Mucosa of gallbladder (tissue), 1 donor: ENCODE measurements at places on chromosomes 3 and 15.
A peak's percentile ranks its signal among the peaks of the same experiment; 100 is the strongest.

DNA sequence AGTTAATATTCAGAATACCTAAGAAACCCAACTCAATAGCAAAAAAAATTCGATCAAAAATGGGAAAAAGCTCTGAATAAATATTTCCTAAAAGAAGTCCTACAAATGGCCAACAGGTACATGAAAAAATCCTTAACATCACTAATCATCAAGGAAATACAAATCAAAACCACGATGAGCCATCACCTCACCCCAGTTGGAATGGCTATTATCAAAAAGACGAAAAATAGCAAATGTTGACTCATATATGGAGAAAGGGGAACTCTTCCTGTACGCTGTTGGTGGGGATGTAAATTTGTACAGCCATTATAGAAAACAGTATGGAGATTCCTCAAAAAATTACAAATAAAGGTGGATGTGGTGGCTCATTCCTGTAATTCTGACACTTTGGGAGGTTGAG lies 29.6 kb upstream of the SGO1 start:
- no peak for DNase-seq

DNA sequence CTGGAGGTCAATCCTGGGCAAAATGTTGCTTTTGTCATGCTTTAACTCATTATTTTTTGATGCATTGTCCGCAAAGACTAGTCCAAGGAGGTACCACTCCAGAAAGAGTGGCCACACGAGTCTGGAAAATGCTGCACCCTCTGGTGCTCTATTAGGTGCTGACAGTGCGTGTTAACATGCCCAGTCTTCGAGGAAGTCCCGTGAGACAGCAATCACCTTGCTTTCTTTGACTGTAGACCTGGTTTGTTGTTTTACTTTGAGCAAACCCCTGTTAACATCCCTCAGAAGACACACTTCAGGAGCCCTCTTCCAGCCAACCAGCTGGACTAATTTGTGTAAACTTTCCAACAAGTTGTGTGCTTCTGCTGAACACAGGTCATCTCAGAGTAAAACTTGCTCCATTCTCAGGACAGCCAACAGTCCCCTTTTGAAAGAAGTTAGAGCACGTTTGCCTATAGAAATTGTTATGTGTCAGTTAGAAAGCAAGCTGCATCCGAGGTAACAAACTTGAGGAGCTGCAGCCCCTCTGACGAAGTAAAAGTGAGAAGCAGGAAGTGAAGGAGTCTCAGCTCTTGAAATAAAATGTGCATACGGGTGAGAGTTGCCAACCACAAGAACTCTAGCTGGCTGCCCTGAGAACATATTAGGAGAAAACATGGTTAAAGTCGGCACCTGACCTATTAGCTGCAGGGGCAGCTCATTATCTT lies 205.0 kb downstream of the LPP start:
- DNase-seq = no peak

DNA sequence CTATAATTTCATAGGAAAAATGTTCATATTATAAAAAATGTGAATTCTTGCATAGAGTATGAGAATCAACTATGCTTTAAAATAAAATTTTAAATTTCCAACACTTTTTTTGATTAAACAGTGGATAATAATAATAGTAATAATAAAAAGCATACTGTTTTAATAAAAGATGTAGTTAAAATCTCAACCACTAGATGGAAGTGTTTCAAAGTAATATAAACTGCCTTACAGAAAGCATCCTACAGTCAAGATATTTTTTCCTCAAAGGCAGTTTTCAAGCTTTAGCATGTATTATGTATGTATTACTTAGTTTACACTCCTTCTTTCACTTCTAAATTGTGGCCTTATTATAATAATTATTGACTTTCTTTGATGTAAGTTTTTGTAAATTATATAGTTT lies 217.5 kb downstream of the CHL1 start:
- DNase-seq = no peak

- no peak for DNase-seq
These were observed 94.1 kb downstream of the FAM43A start for GRCh38 chr3:194779729-194780224.

DNA sequence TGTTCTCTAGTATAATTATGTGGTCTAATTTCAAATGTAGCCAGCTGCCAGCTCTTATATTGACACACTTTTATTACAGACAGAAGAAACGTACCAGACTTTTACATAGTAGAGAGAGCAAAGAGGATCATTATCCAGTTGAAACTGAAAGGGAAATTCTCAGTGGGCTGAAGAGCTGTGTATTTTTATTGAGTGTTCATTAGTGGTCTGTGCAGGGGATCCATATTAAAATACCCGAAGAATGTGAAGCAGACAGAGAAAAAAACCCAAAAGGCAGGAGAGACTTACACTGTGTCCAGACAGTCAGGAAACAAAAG lies 41.3 kb downstream of the MYRIP start:
- DNase-seq = no peak

DNA sequence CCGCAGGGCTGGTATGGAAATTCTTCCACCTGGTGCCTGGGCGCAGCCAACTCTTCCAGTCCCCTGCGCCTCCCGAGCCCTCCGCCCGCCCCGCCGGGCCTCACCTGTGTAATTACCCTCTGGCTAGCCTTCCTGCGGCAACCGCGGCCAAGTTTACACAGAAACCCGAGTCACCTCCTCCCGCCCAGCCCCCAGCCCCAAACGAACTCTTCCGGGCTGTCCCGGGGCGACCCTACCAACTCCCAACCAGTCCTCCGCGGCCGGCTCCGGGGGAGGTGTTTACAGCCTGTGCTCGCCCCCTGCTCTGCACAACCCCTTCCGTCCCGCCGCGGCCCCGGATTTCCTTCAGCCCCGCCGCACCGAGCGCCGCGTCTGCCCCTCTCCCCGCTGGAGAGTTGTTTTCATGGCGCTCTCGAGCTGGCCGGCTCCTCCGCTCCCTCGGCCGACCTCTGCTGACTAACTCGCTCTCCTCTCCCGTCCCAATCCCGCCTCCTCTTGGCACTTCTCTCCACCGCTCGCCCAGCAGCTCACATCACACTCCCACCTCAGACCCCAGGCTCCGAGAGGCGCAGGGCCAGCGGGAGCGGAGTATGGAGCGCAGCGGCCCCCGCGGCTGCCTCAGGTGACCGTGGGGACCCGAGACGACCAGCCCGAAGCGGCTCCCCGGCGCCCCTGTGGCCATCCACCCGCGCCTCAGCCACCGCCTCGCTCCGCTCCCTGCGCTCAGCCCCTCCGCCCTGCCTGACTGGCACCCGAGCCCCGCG lies 538 bp downstream of the ATOSA start:
- DNase-seq = peak; percentile 48

DNA sequence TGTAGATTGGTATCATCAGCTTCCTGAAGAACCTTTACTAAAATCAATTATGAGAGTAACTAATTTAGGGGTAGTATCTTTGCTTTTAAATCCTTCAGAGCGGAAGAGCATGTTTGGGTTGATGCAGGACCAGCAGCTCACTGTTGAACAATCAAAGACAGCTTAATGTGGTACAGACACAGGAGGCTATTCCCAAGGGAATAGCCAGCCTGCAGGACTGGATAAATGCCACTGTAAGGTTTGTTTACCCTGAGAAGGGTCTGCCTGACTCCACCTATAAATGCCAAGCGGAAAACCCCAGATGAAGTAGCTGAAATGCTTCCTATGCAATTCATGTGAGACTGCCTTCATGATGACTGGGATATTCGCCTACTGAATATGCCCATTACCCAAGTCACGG lies 16.0 kb upstream of the STAC start:
- DNase-seq = no peak

GRCh38 chr3:156978481-156978961 lies 152.4 kb downstream of the LEKR1 start:
- DNase-seq = no peak

GRCh38 chr3:107919239-107919638 lies 171.6 kb downstream of the CD47 start:
- DNase-seq = no peak

- DNase-seq = no peak
These were observed 194.2 kb downstream of the PLCL2 start for GRCh38 chr3:17078926-17079465.

- DNase-seq = no peak
These were observed 54.5 kb downstream of the ST3GAL6 start for GRCh38 chr3:98817547-98818041.

DNA sequence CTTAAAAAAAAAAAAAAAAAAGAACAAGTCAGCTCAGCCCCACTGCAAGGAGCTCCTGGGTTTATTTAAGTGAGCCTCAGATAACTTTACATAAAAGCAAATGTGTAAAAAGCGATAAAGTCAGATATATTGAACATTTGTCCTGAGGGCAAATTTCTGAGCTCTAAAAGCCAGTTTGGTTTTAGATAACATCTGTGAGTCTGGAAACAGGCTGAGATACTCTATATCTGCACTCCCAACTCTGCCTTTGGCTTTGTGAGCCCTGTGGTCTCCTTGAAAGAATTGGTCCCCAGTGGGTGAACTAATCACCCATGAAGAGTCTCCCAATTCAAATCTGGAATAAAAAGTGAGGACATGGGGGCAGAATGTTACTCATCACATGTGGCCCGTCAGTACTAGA lies 104.6 kb downstream of the APBA2 start:
- no peak for DNase-seq

- no peak for DNase-seq
These were observed 70.4 kb downstream of the TRANK1 start for GRCh38 chr3:36874424-36874823.

- DNase-seq = no peak
These were observed 209.4 kb upstream of the DPH6 start for GRCh38 chr15:35755237-35755802.

DNA sequence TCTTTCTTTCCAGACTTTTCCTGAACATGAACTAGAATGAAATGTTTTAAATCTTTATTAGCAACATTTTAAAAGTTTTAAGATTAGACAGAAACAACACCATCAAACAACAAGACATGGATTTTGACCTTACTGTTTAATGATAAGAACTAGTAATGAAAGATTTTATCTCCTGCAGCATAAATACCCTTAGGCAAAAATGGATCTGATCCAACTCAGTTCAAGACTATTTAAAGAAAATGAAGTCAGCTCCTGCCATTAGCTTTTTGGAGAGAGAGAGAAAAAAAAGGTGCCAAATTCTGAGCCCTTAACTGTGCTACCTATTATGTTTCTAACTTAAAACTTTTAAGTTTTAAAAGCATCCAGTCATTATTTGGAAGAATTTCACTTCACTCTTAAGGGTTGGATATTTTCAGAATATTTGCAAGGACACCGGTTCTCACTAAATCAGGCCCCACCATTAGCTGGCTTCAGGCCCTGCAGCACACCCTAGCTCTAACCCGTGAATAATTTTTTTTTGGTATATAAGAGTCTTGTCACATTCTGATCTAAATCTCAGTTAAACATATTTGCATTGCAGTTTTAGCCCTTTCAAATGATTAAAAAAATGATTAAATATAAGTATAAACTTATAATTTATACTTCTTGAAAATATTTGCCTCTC lies 60.0 kb downstream of the NR1I2 start:
- DNase-seq = no peak

DNA sequence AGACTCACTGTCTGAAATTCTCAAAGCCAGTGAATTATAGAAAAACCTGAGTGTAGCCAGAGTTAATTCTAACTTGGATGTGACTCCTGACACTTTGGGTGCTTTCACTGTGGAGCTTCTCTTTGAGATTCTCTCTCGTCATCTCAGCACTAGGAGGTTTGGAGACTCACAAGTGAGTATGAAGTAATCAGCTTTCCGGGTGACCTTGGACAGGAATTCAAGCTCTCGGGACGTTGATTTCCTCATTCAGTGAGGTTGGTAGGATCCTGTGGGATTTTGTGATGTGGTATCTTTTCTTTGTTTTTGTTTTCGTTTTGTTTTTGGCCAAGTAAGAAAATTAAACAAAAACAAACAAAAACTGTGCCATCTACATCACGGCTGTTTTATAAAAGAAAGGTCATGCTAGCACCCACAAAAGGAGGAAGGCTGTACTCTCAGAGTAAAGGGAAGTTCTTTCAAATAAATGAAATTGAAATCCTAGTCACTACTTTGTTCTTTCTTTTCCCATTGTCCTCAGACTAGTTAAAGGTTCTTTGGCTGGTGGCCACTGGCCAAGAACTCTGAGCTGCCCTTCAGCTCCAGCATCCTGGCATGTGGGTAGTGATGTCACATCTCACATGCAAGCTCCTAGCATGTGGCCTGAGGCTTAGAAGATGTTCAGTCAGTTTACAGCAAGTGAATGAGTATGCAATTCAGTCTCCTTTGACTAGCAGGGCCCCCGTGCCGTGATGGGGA lies 263.3 kb upstream of the TPM1 start:
- peak; percentile 60 for DNase-seq

- DNase-seq = peak; percentile 24
These were observed 20.6 kb upstream of the TRANK1 start for GRCh38 chr3:36965440-36965839.

GRCh38 chr15:22265056-22265945 lies 185.0 kb downstream of the OR4M2 start:
- no peak for DNase-seq

DNA sequence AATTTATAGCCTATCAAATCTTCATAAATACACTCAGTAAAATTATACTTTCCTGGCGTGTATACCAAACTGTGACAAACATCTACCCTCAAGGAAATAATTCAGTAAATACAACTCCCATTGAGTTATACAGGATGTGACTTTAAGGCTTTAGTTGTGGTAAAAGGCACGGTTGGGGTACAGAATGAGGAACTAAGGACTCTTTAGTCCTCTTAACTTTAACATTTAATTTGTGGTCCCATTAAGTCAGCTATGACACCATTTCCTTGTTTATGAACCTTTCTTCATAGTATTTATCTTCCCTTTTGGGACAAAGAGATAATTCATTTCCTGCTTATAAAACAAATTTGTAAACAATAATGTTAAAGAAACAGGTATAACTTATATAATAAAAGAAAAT lies 30.2 kb downstream of the IFT80 start:
- DNase-seq = no peak

- DNase-seq = peak; percentile 36
These were observed 119.7 kb upstream of the PHLDB2 start for GRCh38 chr3:111739311-111739911.

GRCh38 chr3:161148832-161149475 lies 43.8 kb upstream of the B3GALNT1 start:
- no peak for DNase-seq

- DNase-seq = no peak
These were observed 296.1 kb downstream of the RPLP1 start for GRCh38 chr15:69748576-69749185.

DNA sequence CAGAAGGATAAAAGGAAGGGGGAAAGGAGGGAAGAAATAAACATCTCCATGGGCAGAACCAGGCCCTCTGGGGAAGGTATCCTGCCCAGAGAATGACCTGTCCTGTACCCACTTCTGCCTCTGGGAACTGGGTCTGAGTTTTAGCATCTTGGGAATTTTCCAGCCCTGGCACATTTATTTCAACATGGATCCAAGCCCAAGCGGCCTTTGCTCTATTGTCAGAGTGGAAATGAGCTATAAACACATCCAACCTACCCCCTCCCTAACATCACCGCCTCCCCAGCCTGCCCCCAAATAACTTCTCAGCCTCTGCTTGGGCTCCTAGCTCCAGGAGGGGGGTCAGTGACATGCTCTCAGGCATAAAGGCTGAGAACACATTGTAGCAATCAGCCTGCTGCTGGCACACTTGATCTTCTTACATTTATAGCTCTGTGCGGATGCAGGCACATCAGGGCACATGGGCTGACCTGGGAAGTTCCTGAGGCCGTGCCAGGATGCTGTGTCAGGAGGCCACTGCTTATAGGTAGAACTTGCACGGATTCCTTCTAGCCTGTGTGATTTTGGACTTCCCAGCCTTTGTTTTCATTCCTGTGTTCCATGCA lies 4.6 kb upstream of the OXTR start:
- DNase-seq = no peak

GRCh38 chr3:136584728-136585127 lies 167.4 kb downstream of the STAG1 start:
- DNase-seq = no peak

GRCh38 chr3:57971975-57972374 lies 36.2 kb upstream of the FLNB start:
- DNase-seq = no peak
